ENCODE measurements at places on chromosomes 11 and 22. TPM values are rescaled to one million over a fixed set of nuclear protein-coding genes. Genes with fewer than 3 reads are reported as not detected.

Gene LRRN4CL
- 0.32 TPM for total RNA-seq

Gene CSF2RB
- 7.8 TPM for total RNA-seq

Gene APOA4
- not detected for total RNA-seq

Gene APOA5
- total RNA-seq: not detected

Gene C11orf86
- not detected for total RNA-seq

Gene CECR2
- total RNA-seq: 0.11 TPM

Gene MS4A6E
- not detected for total RNA-seq

Gene DCUN1D5
- 30.7 TPM for total RNA-seq

Gene FAM83F
- total RNA-seq: not detected

Gene ADAMTS8
- not detected for total RNA-seq

Gene CABP4
- total RNA-seq: 3.7 TPM

Gene SERHL2
- total RNA-seq: 0.86 TPM

Gene APOBEC3A
- total RNA-seq: 0.68 TPM

Gene YPEL1
- total RNA-seq: 3.8 TPM

Gene POU2AF3
- not detected for total RNA-seq

Gene DDI1
- total RNA-seq: not detected

Gene RFPL1
- total RNA-seq: not detected

Gene CREB3L1
- total RNA-seq: 0.09 TPM

Gene CCDC188
- total RNA-seq: 0.59 TPM

Gene TIGD3
- total RNA-seq: 1.1 TPM

Gene MYBPC3
- total RNA-seq: not detected
